ENCODE measurements at places on chromosomes 1 and 21. TPM values are rescaled to one million over a fixed set of nuclear protein-coding genes. Genes with fewer than 3 reads are reported as not detected.
A peak's percentile ranks its signal among the peaks of the same experiment; 100 is the strongest.

DNA sequence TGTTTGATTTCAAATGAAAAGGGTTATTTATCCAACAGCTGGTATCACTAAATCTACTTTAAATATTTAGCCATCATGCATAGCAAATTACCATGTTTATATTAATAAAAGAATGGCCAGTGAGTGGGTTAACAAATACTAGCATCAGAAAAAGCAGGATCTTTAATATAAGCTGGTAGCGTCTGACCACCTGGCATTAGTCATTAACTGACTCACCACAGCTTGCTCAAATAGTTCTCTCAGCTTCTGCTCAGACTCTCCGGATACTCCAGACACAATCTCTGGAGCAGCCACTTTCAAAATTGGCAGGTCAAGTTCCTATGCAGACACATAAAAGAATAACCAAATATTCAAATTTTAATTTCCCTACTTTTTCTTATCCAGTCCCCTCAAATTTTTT lies 29.6 kb downstream of the NVL start:
- no peak for DNase-seq

GRCh38 chr1:77940921-77941570 lies 37.8 kb downstream of the FUBP1 start:
- no peak for DNase-seq

DNA sequence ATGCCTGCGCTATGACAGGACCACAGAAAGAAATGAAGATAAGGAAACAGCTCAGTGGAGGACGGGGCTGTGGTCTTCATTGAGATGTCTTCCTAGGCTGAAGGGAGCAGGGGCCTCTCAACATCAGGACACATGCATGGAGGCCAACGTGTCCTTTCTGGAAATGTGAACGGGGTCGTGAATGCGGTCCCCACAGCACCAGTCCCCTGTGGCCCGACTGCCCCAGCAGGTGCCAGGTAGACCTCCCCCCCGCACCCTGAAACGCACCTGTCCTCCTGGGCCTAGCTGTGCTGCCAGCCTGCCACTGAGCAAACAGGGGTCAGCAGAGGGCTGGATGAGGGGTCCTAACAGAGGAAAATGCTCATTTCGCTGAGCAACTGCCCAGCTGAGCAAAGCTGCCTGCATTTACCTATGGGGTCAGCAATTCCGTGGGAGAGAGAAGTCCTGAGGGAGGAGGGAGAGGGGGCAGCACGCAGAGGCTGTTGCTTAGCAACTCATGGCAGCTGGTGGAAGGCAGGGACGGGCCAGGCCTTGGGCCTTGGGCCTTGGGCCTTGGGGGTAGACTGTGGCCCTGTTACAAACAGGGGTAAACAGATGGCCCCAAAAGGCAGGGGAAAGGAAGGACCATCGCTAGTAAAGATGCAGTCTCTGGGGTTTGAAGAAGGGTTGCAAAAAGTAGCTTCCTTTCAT lies 77.4 kb downstream of the NPHP4 start:
- DNase-seq = no peak

DIP2A gene
- total RNA-seq = 31.2 TPM

GRCh38 chr1:224769452-224770335 lies 153.6 kb downstream of the CNIH3 start:
- no peak for DNase-seq

RNASEL gene
- 6.6 TPM for total RNA-seq

NLRP3 gene
- 2.8 TPM for total RNA-seq

GRCh38 chr1:91501971-91502671 lies 1.5 kb downstream of the CDC7 start:
- DNase-seq = no peak

DNA sequence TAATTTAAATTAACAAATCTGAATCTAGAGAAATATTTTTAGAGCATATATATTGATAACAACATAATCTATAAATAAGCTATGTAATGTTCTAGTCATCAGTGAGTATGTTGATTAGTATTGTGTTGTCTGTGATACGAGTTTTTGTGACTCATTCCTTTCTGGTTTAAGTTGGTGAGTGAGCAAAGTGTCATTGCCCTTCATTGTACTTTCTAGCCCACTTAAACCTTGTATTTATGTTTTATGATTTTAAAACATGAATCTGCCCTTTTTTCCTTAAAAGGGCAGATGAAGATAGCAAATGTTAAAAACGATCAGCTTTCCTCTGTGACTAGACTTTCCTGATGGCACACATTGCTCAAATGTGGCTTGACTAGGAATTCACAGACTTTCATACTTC lies 38.5 kb downstream of the MACO1 start:
- DNase-seq = no peak

IFI16 gene
- total RNA-seq = 56.7 TPM

CD101 gene
- 1.8 TPM for total RNA-seq

GPX7 gene
- total RNA-seq = 101 TPM

DNA sequence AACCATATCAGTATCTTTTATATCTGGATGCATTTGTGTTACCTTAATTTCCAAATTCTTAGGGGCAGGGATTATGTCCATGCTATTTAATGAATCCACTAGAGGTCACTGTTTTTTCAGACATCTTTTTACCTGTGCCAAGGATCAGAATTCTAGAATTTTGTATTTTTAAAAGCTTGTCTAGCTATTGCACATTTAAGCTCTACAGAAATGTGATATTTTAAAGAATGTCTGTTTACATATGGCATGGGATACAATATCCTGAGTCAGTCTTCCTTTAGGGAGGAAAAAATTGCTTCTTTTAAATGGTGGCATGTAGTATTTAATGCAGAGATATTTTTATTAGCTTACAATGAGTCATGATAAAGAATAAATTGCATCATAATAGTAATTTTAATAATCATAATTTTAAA lies 11.3 kb downstream of the RPAP2 start:
- DNase-seq = no peak

DNA sequence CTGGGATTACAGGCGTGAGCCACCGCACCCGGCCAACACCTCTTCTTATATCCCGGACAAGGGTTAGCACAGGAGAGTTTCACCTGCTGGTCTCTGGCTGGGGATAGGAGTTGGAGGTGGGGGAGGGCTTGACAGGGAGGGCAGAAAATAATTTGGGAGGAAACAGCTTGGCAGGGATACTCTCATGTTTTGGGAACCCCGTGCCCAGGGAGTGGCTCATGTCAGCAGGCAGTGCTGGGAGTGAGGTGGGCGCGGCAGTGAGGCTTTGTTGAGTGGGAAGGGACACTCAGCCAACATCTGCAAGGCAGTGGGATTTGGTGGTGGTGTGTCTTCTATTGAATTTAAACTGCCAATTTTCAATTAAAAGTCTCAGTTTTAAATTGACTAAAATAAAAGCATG lies 1.1 kb upstream of the THEM5 start:
- no peak for DNase-seq

- DNase-seq = no peak
These were observed 50.7 kb upstream of the EDARADD start for GRCh38 chr1:236343246-236343870.

DNA sequence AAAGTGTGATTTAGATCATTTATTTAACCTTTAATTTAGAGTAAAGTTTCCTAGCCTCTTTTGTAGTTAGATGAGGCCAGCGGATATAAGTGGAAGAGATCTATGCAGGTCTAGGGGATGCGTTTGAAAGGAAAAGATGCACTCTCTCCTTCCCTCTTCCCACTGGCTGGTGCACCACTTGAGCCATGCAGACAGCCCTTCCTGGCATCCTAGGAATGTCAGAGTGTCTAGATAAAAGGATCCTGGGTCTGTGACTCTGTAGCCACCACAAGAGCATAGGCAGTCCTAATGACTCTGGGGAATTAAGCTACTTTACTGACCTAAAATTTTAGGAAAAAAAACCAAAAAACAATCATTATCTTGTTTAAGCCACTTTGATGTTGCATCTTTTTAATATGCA lies 16.0 kb upstream of the STUM start:
- no peak for DNase-seq

- DNase-seq = no peak
These were observed 109.8 kb downstream of the ELAVL4 start for GRCh38 chr1:50218344-50219120.

PDPN gene
- total RNA-seq = 5.3 TPM

CTSS gene
- total RNA-seq = 54.9 TPM

DNA sequence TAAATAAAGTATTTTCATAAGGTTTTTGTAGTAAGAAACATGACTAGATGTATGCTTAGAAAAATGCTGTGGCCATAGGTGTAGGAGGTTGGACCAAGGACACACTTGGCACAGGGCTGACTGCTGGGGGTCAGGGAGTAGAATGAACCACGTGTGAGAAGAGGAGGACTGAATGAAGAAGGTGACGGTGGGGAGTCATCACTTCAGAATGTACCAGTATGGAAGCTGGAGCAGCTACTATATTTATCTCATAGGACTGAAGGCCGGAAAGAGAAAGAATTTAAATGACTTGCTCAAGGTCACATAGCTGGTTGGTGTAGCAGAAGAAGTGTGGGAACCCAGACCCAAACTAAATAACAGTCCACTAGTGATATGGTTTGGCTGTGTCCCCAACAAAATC lies 79.8 kb upstream of the HAO2 start:
- no peak for DNase-seq

PRAMEF11 gene
- not detected for total RNA-seq

DNA sequence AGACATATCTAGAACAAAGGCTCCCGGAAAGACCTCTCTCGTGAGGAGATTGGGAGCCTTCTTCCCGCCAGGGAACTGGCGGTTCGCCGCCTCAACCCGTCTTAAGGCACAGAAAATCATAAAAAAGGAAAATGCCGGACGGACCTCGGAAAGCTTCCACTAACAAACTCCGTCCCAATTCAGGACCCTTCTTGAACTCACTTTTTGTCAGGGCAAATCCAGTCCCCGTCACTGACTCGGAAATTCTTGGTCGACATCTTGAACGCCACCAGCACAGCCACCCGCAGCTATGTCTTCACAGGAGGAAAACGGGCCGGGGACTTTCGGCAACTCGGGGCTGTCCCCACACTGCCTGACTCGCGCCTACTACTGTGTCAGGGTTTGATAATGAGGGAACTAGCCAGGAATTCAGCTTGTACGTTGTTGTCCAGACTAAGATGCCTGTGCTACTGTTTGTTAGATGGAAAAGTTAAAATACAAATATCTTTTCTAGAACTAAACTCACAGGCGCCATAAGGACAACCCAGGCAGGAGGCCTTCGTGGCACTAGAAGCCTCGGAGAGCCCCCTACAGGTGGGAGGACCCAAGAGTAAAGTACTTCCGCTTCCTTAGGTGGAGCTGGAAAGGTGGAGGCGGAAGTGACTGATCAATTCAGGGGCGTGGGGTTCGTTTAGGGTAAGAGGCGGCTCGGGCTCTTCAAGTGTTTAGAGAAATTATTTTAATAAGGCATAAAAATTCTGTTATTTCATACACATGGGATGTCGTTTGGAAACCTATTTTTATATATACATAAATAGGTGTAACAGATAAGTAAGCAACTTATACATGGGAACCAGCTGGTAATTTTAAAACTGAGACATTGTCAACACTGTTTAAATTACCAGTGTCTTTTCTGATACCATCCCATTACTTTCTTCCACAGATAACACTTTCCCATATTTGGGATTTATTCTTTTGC lies at the start of gene ZRANB2:
Gene ZRANB2, minus strand, starts transcription at position 297 of the 958 bp plus-strand sequence. Its CDS starts 40 bp downstream, at position 257.
- DNase-seq = peak; percentile 94

DNA sequence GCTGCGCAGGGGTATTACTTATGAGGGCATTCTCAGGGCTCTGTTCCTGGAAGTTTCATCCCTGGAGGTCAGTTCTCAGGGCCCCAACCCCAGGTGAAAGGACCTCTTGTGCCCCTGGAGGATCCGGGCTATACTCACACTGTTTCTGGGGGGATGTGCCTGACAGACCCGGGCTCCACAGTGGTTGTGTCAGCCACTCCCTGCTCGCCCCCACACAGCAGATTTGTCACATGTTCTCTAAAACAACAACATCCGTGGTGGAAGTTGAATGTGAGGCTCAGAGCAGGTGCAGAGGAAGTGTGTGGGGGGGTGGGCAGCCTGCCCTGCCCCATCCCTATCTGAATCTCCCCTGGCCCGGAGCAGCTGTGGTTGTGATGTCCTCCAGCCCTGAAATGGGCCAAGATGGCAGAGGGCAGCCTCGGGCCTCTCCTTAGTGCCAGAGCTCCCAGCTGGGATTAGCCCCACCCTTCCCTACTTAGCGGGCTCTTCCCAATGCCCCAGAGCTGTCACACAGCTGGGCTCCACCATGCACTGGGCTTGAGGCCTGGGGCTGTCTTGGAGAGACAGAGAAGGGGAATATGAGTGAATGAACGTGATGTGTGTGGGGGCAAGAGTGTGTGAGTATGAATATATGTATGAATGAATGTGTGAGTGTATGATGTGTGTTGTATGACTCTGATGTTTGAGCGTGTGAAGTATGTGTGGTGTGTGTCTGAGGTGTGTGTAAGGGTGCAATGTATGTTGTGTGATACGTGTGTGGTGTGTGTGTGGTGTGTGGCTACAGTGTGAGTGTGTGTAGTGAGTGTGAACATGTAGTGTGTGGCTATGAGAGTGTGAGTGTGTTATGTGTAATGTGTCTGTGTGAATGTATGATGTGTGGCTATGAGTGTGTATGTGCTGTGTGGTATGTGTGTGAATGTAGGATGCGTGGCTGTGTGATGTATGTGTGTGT lies 1.5 kb upstream of the FCMR start:
- no peak for DNase-seq

DNA sequence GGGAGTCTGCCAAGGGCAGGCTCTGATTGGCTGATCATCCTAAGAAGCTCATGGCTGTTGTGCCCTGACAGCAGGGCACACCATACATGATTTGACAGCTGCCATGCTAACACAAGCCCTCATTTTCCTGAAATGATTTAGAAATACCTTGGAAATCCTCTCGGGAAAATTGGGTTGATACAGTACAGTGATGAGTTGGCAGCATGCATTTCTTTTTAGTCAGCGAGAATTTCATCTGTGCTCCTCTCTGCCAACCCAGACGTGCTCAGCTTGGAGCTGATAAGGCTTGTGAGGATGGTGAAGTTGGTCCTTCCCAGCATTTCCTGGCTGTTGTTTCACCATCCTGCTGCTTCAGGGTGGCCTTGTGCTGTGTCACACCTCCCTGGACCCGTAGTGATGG lies 22.6 kb upstream of the KCNQ4 start:
- DNase-seq = no peak

- DNase-seq = no peak
These were observed 82.5 kb downstream of the PDE9A start for GRCh38 chr21:42735944-42736343.

OR10J1 gene
- total RNA-seq = not detected

- no peak for DNase-seq
These were observed 11.6 kb upstream of the POU2F1 start for GRCh38 chr1:167209044-167209443.
